Germinal center (tissue), 1 donor: ENCODE measurements at places on chromosomes 3 and 15.

DNA sequence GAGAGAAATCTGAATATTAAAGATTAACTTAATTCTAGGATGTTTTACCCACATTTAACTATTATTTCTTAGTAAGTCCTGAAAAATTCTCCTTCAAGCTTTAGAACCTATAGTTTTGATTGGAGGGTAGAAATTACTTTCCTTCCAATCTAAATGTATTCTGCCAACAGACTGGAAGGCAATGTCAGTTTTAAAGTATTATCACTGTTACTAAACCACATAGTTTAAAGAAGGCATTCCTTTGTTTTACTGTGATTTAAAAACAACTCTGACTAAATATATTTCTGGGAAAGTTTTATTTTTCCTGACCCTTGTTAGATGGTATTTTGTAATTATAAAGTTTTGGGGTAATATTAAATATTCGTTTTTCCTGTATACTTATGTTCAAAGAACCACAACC, 382.5 kb downstream of the TBC1D5 start:
- DNase-seq = no peak

DNA sequence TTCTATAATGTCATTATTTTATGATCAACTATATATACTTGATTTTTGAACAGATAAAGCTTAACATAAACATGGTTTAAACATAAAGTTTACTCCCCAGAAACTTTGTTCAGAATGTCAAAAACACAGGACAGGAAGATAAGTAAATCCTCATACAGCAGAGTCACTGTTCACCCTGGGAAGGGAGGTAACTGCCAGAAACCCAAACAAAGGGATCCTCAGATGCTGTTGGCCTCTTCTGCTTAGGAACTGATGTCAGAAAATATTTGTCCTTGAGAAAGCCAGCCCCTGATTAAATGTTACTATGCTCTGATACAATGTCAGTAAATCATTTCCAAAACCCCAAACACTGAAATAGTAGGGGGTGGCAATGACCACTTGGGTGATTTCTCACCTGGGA, 185.3 kb downstream of the TJP1 start:
- no peak for DNase-seq

GRCh38 chr3:184760337-184761074, 48.6 kb upstream of the MAGEF1 start:
- no peak for DNase-seq

- no peak for DNase-seq
Observed at GRCh38 chr3:43783987-43784639, 93.4 kb downstream of the ABHD5 start.

DNA sequence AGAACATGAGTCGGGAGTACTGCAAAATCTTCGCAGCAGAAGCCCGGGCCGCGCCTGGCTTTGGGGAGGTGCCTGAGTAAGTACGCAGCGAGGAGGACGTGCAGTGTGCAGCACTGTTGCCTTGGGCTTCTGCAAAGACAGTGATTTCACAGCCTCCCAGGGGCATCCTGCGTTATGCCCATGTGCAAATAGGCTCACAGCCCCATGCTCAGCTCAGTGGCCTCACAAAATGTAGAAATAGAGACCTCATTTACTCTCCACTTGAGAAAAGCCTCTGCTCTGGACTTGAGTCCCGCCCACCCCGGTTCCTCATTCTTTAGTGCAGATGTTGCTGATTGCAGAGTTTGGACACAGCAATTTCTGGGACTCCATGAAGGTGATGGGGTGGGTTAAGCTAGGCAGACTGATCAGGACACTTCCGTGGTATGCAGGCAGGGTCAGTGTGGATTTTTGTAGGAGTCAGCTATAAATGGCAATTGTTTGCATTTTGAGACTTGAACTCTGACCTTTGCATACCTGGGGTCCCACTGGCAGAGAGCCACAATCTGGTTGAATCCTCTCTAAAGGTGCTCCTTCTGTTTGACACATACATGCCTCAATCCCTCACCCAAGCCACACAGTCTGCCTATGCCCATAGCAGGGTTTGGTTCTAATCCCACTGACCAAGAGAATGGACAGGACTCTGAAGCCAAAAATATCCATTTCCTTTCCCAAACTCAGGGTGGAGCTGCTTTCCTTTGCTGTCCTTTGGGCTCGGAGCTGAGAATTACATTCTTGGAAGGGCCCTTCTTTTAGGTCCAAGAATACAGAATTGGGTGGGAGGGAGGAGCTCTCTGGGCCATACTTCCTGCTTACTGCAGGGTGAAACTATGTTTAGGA, 20.7 kb upstream of the SLC28A1 start:
- no peak for DNase-seq

DNA sequence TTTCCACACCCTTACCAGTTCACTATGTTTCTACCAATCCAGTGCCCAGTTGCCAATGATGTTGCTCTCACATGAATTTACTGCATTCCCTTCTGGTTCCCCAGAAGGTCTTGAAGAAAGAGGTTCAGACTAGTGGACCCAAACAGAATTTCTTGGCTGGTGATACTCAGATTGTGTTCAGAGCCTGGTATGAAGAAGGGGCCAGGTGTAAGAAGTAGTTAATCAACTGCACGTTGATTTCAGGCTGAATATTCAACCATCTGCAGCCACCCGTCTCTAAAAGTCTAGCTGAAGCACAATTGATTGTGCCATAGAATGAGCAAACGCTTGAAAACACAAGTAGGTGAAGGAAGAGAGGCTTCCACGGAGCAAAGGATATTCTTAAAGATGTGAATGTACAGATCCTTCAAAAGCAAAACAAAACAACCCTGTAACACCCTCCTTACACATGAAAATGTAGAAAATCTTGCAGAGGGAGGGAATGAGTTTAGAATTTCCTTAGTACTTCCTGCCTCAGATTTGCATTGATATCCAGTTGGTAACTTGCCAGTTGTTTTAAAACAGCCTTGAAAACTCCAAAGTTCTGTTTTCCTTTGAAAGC, 4.7 kb downstream of the RBMS3 start:
- no peak for DNase-seq

DNA sequence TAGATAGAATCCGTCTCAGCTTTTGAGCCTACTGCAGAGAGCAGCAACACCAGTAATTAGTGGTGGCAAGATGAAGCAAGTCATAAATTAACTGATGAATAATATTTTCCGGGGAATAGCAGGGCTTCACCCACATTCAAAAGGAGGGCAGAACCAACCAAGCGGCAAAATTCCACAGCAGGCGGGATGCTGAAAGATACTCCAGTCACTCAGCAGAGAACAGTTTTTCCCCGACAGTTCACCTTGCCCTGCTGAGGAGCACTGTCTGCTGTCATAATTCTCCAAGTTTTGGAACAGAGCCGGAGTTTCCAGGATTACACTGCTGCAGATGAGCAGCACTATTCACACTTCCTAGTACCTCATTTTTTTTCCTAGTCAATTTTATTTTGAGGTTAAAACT, 274.7 kb downstream of the CD47 start:
- DNase-seq = no peak

DNA sequence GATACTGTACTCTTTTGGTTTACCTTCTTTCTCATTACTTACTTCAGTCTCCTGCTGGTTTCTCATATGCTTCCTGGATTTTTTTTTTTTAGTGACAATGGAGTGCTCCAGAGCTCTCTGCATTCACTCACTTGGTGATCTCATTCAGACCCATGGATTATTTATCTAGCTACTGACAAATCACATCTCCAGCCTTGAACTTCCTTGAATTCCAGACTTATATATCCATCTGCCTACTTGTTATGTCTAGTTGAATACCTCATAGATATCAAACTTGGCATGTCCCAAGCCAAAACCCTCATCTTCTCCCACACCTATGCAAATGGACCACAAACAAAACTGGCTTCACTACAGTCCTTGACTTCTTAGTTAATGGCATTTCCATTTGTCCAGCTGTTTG, 234.7 kb upstream of the ZPLD1 start:
- DNase-seq = no peak

DNA sequence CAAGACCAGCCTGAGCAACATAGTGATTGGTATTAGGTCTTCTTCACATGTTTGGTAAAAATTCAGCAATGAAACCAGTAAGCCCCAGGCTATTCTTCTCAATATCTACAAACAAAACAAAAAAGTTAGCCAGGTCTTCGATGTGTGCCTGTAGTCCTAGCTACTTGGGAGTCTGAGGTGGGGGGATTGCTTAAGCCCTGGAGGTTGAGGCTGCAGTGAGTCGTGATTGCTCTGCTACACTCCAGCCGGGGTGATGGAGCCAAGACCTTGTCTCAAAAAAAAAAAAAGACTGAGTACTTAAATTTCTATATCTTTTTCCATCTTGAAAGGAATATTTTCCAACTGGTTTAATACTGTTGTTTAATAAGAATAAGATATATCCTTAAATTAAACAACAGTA, 106.8 kb downstream of the MBNL1 start:
- no peak for DNase-seq

- no peak for DNase-seq
Observed at GRCh38 chr3:135197246-135197645, 402.2 kb downstream of the EPHB1 start.

DNA sequence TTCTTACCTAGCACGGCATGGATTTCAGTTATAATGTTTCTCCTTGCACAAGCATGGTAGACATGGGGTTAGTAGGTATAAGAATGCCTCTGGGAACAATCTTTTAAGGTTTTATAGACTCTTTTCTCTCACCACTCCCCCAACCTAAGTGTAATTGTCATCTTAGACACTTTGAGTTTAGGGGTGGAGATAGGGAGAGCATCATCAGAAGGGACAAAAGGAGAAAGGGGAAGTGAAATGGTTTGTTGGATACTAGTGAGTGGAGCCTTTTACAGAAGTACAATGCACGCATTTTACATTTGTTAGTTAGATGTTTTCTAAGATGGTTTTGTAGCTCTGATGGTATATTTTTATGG, 189.2 kb downstream of the TP63 start:
- no peak for DNase-seq

DNA sequence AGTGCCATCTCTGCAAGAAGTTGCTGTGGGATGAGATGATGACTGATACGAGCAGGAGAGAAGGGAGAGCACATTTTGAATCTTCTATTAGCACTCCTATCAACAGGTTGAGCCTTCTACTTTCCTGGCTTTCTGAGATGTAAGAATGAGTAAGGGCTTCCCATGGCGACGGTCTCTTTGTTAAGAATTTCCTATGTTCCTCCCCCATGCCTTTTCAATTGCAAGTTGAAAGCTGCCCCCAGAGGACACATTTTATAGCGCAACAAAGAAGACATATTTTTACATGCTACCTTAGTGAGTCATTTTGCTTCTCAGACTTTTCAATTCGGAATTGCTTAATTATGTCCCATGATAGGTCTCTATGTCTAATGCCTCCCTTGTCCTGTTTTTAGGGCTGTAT, 71.3 kb upstream of the LRTM1 start:
- no peak for DNase-seq

DNA sequence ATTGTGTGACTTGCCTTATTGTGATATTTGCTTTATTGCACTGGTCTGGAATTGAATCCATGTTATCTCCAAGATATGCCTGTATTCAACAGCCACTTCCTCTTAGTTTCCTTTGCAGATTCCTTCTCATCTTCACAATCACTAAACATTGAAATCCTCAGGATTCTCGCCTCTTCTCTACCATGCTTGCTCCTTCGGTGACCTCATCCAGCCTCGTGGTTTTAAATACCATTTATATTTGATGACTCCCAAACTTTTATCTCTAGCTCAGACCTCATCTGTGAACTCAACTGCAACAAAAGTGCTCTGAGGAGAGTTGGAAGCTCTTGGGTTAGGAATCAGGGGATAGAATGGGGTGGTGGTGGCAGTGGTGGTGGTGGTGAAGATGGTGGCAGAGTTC, 19.9 kb downstream of the POLR2M start:
- no peak for DNase-seq

- DNase-seq = no peak
Observed at GRCh38 chr3:185486394-185486793, 12.4 kb downstream of the TMEM41A start.

DNA sequence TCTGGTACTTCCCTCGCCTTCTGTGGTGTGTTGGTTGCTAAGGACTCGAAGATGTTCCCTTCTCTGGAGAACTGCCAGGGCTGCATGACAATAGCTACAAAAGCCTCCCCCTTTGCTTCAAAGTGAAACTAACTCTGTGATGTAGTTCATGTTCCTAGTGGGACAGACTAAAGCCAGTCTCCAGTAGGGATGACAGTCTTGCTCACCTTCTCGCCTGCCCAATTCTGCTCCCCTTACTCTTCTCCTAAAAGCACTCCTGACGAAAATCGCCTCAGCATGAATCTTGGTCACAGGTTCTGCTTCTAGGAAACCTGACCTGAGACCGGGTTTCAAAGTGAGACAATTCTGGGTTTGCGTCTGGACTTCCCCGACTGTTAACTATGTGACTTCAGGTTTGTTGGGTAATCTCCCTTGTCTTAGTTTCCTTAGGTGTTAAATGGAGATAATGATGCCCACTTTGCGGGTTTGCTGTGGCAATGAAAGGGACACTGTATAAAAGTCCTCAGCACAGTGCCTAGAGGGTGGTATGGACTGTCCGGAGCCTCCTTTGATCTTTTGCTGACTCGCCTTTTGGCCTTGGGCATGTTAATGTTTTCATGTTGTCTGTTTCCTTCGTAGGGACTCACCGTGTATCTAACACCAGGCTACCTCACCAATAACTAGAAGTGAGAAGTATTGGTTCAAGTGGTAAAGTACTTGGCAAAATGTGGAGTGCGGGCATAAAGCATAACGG, 24.9 kb upstream of the THRB start:
- DNase-seq = peak; percentile 49

- DNase-seq = no peak
Observed at GRCh38 chr3:184952671-184953070, 140.7 kb downstream of the VPS8 start.

- DNase-seq = no peak
Observed at GRCh38 chr3:145815707-145816413, 345.1 kb downstream of the PLOD2 start.

DNA sequence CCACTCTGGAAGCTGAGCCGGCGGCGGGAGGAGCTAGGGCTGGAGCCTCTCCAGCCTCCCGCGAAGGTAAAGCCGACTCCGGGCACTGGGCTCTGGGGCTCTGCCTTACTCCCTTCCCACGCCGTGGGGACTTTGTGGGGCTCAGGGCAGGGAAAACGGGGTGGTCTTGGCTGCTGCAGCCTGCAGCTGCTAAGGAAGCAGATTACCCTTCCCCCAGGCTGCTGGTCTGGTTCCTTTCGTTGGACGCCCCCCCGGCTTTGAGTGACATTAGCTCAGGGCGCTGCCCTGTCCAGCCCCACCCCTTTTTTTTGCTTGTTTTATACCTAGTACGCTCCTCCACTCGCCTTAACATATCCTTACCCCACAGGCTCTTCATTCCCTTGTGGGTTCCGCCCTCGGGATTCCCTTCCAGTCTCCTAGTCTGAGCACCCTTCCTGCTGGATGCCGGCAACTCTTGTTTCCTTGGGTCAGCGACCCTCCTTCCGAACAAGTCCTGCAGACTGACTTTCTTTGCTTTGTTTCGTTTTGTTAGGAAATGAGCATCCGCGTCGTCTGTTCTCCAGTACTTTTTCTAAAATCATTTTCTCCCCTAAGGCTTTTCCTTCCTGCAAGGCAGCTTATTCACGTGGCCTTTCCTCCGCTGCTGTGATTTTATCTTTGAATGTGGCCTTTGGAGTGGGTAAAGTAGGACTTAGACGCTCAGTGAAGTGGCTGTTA, 551 bp downstream of the DNAJC13 start:
- DNase-seq = peak; percentile 43
